HS-27A (cell line): ENCODE measurements at places on chromosomes 7 and 10.

DNA sequence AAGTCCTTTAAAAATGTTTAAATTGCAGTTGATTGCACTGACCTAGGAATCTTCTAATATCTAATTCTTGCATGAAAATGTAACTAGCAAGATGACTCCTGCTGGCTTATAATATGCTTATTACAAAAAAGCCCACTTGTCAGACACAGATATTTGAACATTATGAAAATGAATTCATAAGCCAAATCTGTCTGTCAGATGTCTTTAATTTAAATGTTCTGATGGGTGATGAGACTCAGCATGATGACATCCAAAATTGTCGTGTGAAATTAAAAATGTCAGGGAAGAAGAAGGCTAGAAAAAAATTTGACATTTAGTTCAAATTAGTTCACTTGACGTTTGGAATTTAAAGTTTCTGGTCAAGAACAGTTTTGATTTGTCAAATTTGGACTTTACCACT is 277.8 kb downstream of the PHF14 start:
- no peak for DNase-seq

GRCh38 chr7:30994206-30995100 is 30.7 kb downstream of the GHRHR start:
- DNase-seq: no peak

DNA sequence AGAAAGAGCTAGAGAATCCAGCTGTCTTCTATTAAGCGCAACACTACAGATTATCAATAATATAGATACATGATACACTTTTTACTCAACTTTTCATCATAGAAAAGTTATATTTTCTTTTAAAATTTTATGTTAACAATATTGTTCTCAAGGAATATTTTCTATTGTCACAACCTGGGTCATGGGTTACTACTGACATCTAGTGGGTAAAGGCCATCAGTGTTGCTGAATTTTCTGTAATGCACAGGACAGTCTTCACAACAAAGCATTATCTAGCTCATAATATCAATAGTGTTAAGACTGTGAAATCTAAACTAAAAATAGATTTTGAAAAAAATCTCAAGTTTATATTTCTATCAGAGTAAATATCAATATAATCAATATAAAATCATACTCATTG is 209.8 kb downstream of the ZNF33B start:
- no peak for DNase-seq

DNA sequence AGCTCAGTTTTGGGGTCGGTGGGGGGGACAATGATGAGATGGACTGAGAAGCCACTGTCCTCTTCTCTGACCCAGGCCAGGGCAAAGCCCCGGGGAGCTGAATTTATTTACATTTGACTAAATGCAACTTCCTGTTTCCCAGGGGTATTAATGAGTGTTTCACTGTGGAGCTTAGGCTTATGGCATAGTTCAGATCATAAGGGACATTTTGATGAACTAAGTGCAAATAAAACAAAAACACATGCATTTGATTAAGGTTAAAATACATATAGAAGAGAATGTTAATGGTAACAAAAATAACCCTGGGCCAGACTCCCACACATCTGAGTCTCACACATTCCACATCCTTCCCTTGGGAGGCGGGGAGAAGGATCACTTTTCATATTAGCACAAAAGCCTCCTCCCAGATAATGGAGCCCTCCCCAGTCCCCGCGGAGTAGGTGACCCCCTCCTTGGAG is 320.6 kb downstream of the FRMD4A start:
- DNase-seq: no peak

DNA sequence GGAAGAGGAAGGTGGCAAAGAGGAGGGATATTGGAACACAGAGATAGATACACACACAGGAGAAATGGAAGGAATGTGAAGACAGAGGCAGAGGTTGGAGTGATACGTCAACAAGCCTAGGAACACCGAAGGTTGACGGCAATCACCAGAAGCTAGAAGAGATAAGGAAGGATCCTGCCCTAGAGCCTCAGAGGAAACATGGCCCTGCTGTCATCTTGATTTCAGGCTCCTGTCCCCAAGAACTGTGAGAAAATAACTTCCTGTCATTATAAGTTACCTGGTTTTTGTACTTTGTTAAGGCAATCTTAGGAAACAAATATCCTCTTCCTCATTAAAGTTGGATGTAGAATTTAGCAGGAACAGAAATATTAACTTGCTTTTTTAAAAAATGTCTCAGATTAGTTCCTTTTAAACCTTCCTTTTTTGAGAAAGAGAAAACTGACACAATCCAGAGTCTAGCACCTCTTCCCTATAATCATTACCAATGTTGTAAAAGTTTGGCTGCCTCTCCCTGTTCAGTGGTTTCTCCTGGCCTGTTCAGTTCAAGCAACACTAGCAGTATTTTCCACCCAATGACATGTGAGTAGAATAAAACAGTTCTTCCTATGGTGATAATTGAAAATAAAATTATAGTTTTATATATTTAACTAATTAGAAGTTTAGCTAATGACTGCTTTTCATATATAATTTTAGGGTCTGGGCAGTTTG is 28.8 kb upstream of the GNAI1 start:
- DNase-seq: no peak

- DNase-seq: no peak
These were observed 126.7 kb downstream of the RGS10 start for GRCh38 chr10:119415536-119416503.

- no peak for DNase-seq
These were observed 387.9 kb downstream of the TCERG1L start for GRCh38 chr10:130923596-130923995.

DNA sequence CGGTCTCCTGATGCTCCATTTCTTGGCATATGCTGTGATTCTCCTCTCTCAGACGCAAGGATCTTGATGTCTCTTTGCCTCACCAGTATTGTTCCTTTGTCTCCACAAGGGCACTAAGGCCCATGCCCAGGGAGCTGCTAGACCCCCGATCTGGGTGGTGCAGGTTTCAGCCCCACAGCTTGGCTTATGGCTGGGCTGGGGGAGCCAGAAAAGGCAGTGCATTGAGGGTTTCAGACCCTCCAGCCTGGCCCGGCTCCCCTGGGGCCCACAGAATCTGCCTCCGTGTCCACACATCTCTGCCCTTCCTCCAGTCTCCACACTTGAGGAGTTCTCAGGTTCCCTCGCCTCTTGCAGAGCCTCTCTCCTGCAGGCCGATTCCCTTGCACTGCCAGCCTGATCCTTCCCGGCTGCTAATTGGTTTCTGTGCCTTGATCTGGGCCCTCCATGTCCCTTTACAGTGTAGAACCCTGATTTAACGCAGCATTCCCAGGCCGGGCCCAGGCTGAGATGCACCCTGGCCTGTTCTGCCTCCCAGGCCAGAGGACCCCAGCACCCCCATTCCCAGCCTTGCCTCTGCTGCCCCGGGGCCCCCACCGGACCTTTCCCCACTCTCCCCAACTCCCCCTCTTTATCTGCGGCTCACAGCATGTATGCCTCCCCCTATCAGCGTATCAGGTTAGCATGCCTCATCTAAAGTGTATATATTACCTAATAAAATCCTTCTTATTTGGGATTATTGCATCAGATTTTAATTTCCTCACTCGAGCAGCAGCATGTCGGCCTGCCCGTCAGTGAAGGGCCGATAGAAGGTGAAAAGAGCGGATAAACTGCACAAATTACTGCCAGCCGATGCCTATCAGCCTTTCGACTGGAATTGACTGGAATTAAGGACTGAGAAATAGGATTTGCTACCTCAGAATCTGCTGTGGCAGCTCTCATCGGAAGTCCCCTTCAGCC is 145.7 kb downstream of the C10orf105 start:
- no peak for DNase-seq
